Vagina (tissue), 2 donors: ENCODE measurements at places on chromosomes 5 and 9.
A peak's percentile ranks its signal among the peaks of the same experiment; 100 is the strongest.

- no peak for DNase-seq
Observed at GRCh38 chr5:142213077-142213476, 104.5 kb downstream of the NDFIP1 start.

DNA sequence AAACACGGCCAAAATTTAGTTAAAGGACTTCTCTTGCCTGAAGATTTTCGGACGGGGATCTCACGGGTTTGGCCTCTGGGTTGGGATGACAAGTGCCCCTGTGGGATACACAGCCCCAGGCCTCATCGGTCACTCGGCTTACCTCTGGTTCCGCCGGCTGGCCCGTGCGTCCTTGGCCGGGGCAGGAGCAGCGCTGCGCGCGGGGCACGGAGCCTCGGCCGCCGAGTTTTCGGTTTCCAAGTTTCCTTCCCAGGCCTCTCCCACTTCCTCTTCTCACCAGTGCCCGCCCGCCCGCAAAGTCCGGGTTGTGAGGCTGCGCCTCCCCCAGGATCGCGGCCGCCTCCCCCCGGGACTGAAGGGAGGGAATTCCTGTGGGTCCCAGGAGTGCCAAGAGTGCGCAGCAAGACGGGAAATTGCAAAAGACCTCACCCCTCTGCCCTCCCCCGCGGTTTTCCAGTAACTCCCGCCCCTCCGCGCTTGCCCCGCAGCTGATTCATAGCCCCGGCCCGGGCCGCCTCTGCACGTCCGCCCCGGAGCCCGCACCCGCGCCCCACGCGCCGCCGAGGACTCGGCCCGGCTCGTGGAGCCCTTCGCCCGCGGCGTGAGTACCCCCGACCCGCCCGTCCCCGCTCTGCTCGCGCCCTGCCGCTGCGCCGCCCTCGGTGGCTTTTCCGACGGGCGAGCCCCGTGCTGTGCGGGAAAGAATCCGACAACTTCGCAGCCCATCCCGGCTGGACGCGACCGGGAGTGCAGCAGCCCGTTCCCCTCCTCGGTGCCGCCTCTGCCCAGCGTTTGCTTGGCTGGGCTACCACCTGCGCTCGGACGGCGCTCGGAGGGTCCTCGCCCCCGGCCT lies at the start of gene OSMR:
OSMR (plus strand) TSS at position 487 of the 853 bp plus-strand sequence. CDS start 23,033 bp downstream, outside the sequence.
- DNase-seq, result peak; percentile 98

DNA sequence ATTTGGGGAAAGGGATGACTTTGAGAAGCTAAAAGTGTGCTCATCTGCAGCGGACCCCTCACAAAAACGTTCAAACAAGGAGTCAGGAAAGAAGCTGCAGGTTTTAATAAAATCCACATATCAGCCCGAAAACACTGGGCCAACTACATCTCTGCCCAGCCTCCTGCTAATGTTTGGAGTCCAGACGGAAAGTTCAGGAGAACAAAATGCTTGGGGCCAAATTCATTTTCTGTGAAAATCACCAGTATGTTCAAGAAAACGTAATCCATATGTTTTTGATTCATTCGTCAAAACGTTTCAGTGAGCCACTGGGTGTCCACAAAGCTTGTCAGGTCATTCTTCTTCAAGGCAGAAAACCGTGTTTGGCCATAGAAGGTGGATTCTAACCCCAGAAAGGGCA lies 87.5 kb upstream of the GAS1 start:
- no peak for DNase-seq

DNA sequence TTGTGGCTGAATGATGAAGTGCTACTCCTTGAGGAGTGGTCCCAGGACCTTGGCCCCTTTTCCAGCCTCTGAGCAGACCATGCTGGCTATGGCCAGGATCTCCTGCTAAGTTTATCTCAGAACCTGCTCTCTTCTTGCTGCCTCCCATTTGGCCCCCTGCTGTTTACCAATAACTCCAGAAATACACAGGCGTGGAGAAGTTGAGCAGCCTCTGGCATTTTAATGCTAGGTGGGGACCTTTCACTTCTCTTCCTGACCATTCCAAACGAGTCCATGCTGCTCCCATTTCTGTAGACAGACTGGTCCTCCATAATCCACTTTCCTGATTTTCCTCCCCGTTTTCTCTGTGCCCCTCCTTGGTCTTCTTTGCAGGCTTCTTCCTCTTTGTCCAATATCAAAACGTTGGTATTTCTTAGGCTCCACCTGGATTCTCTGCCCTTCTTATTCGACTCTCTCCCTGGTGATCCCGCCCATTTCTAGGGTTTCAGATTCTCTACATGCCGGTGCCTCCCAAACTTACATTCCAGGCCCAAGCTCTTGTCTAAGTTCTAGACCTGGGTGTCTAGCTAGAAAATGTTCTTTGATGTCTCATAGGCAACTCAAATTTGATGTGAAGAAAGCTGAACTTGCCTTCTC lies 33.4 kb upstream of the TNFAIP8 start:
- no peak for DNase-seq

GRCh38 chr5:58114324-58114723 lies 345.6 kb downstream of the PLK2 start:
- no peak for DNase-seq

DNA sequence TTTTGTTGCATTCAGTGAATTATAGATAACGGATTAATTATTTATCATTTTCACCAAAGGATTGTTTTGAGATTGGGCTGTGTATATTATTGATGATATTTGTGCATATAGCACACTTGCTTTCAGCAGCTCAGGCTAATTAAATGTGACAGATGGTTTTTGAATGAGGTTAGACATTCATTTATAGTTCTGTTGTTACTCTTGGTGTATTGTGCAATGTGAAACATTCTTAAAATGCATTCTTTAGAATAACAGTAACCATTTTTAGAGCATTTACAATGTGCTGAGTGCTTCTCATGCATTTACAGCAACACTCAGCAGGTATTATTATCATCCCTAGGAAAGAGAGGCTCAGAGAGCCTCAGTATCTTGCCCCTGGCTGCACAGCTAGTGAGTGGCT lies 23.8 kb downstream of the NANS start:
- no peak for DNase-seq

DNA sequence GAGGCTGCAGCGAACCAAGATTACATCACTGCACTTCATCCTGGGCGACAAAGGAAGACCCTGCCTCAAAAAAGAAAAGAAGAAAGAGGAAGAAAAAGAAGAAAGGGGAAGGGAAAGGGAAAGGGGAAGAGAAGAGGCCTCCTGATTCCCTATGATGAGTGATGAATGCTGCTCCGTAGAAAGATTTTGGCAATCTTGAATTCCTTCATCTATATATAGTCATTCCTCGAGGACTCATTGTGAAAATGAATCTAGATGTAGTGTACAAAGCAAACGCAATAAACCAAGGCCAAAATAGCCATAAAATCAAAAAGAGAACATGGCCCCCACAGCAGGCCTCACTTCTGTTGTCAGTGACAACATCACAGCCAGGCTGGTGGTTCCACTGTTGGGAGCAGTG lies 218.0 kb downstream of the DCP2 start:
- DNase-seq, result no peak

DNA sequence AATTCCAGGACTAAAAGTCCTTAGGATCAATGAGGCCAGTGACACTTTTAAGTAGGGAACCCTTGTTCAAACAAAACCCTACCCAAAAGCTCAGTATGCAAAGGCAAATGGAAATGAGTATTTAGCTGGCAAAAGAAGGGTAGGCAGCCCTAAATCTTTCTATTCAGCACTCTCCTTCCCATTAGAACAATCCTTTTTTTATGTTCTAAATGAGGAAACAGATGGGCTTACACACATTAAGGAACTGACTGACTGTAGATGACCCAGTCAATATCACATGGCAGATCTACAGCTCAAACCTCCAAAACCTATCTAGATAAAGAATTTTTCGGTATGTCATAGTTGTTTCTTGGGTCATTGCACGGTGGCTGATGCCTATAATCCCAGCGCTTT lies 7.2 kb downstream of the CSNK1A1 start:
- DNase-seq, result no peak

GRCh38 chr9:70614786-70615463 lies 200.5 kb upstream of the KLF9 start:
- DNase-seq, result no peak

DNA sequence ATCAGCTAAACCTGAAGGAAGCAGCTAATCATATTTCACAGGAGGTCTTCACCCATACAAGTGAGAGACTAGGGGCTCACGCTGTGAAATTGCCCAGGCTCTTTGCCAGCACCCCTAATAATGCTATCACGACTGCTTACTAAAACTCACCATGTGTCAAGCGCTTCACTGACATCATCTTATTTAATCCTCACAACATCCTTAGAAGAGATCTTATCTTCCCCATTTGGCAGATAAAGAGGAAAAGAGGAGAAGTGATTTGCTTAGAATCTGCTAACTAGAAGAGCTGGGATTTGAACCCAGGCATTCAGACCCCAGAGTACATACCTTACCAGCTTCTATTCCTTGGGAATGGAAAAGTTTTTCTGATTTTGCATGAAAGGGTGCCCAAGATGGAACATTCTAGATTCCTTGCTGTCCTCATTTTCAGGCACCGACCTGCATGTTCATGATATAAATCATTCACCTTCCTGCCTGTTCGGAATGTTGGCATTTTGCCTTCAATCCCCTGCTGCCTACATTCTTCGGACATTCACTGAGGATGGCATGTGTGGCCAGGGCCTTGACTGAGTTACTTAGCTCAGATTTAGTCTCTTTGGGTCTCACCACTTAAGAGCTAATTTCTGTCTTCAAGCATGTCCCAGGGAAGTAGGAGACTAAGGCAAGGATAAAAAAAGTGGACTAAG lies 88.1 kb downstream of the SH3TC2 start:
- DNase-seq, result no peak

DNA sequence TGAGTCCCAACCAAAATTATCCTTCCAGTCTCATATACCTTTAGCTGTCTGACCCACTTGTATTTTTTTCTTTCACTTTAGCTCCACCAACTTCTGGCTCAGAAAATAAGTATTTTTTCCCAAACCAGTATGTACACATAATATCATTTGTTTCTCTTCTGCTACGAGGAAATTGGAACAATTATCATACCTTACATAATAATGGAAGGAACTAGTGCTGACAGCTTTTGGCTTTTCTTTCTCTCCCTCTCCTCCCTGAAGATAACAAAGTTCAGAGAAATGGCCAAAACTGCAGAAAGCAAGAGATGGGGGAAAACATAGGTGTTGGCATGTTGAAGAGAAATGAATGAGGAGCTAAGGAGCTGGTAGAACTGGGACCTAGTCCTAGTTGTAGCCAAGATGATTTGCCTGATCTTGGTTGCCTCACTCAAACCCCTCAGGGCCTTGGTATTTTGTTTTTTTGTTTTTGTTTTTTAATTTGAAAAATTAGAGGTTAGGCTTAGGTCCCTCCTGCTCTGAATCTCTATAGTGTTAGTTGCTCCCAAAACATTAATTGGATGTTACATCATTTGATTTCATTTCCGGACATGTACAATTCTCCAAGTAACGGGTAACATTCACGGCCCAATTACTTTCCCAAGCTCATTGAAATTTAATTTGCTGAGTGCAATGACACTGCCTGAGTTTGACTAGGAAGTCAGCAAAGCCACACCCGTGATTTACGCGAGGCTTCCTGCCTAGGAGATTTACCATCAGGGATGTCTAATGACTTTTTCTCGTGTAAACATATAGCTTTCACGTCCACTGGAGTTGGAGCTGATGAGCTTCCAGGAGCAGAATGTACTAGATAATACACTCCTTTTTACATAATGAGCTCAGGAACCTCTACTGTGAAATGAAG lies 291.6 kb downstream of the TLE1 start:
- no peak for DNase-seq

GRCh38 chr5:112419164-112419985 lies at the start of gene EPB41L4A:
Gene EPB41L4A, minus strand, starts transcription at chr5:112419277. Its CDS starts 238 bp downstream, at chr5:112419039.
- no peak for DNase-seq

GRCh38 chr9:88814577-88814976 lies 176.7 kb upstream of the S1PR3 start:
- DNase-seq, result no peak

DNA sequence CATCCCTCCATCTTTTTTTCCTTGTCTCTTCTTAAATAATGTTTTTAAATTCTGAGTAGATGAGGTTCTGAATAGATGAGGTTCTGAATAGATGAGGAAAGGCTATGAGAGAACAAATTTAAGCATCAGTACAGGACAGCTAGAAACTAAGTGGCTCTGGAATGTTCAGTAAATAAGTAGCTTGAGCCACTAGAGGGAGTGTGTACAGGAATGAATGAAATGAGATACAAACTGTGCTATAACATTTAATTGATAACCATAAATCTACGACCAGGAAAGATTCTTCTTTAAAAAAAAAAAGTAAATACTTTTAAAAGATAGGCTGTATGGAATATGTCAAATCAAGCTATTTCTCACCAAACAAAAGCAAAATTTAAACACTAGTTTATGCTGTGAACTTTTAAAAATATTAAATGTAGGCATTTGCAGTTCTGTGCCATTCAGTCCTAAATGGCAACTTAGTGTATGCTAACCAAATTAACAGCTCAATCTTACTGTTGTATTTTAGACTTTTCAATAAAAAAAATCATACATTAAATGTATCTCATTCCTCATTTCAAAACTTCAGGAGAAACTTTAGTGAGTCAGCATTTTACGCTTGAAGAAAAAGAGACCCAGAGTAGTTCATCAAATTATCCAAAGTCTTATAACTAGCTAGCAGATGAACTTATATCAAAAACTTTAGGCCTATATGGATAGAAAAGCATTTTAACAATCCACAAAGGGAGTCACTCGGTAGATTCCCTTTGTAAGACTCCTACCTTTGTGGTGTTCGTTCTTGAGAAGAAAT lies 70.4 kb upstream of the SNX2 start:
- DNase-seq, result no peak

GRCh38 chr9:83109296-83109695 lies 46.4 kb upstream of the RASEF start:
- DNase-seq, result no peak

DNA sequence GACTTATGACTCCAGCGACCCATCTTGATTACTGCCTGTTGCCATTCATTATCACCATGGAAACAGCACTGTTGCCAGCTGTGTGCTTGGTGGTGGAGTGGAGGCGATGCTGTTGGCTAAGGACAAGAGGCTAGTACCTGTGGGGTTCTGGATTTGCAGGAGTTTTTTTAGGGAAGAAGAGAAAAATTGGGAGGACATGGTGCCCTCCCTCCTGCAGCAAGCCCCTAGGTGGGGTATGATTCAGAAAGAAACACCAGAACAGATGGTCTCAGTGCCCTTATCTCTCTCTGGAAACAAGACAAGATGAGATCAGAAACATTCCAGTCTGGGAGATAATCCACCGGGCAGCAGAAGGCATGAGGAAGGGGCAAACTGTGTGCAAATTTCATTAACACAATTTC lies 87.8 kb upstream of the TLR4 start:
- no peak for DNase-seq

GRCh38 chr5:76337953-76338451 lies 65.1 kb upstream of the IQGAP2 start:
- DNase-seq, result no peak

DNA sequence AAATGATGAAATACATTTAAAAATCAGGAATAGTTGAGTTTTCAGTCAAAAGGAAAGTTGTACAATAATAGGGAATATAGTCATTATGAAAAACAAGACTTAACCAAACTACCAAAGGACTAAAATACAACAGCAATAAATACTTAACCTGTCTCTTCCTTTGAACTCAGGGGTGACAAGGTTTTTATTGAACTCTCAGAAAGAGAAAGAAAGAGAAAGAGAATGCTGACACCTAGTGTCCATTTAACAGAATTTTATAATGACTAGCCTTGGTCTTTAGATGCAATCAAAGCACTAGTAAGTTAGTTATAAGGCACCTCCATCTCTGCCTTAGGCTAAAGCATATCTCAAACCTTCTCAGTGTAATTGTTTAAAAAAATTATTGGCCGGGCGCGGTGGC lies 47.5 kb downstream of the UIMC1 start:
- DNase-seq, result no peak
